ENCODE measurements at places on chromosomes 12 and 14.
A peak's percentile ranks its signal among the peaks of the same experiment; 100 is the strongest.

DNA sequence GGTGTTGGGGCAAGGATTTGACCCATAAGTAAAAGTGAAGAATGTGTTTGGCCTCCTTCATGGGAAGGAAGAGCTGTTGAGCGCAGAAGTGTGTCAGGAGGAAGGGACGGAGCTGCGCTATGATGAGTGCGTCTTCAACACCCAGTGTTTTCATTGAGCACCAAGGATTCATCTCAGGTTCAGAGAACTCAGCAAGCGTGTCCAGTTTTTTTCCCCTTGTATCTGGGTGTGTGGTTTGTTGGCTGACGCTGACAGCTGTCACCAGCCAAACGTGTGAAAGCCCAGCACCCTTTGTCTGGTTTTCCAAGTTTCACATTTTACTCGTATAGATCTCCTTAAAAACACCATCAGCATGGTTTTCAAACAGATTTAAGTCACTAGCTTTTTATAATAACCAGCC is 12.3 kb downstream of the EP400 start:
- DNase-seq, result no peak

DNA sequence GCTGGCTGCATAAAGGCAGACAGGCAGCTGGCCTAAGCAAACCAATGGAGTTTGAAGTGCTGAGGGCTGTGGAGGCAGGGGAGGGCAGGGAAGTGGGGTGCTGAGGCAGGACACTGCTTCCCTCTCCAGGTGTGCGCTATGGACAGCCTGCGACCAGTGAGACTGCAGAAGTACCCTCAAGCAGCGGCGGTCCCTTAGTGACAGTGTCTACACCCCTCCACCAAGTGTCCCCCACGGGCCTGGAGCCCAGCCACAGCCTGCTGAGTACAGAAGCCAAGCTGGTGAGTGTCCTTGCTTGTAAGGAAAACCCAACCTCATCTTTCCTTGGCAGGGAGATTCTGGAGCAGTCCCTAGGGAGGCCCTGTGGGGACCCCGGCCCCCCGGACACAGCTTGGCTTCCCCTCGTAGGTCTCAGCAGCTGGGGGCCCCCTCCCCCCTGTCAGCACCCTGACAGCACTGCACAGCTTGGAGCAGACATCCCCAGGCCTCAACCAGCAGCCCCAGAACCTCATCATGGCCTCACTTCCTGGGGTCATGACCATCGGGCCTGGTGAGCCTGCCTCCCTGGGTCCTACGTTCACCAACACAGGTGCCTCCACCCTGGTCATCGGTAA is 17.9 kb downstream of the HNF1A start:
- no peak for DNase-seq

DNA sequence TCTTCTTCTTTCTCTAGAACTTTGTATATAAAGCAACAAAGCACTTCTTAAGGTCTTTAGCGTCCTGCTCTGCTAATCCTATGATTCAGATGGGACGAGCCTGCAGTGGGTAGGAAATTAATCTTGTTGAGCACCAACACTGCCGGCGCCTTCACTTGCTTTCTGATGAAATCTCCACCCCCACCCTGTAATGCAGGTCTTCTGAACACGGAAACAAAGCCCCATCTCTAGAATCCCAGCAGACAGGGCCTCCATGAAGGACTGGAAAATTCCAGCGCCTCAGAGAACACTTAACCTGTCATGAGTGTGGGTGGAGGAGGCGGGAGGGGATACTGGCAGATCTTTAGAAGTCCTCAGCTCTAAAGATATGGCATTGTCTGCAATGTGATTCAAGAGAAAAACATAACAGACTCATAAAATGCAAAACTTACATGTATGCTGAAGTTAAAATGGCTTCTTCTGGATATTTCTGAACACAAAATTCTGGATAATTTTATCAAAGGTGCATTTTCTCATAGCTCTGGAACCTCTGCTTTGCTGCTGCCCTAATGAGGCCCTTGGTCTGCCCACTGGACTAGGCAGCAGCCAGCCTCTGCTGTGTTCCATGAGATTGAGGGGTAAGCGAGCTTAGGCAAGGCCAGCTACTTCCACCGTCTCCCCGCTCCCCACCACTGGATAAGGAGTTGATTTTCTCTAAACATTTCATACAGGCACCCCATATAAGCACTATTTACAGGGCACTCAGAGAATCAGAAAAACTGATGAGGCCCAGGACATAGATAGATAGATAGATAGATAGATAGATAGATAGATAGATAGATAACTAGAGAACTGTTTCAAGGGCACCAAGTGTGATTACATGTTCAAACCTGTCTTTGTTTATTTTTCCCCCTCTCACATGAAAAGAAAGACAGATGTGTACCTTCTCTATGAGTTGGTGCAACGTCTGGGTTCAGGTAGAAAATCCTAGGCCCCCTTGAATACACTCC is 43.1 kb downstream of the ZFP36L1 start:
- no peak for DNase-seq

DNA sequence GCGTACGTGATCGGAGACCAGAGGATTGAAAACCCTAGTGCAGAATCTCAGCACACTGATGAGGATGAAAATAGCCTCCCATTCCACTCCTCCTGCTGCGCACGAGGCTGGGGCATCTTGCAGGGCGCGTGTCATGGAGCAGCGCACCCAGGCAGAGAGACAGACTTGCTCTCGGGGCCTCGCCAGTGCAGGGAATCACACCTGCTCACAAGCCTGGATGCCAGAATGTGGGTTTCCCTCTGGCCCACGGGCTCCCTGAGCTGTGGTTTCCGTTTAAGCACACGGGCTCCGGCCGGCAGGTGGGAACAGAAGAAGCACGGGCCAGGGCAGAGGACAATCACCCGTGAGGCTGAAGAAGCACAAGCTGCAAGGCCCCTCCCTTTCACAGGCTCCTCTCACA is 2.0 kb downstream of the FGF6 start:
- no peak for DNase-seq

- DNase-seq, result no peak
Observed at GRCh38 chr12:4114986-4115385, 158.6 kb upstream of the CCND2 start.

DNA sequence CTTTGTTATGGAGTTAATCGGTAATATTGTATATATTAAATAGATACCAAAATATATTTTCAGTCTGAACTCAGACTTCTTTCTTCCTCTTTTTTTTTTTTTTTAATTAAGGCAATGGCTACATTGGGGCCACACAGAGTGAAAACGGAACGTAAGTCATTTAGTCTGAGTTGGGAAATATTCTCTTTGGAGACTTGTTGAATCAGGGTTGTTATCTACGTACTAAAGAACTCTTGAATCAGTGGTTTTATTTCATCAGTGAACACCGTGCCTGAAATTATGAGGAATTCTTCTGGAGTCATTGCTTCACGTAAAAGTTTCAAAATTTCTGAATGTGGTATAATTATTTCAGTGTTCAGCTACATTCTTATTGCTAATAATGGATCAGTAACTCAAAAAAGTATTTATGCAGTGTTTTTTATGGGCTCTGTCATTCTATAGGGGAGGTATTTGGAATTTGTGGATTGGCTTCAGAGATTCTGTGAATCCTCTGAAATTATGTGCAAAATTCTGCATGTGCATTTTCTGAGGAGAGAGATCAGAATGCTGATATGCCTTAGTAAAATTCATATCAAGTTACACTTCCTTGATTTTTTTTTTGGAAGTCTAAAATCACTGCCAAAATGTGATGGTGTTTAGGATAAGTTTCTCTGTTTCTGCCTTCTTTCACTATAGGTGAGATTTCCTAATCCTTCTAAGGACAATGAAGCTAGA is 39.6 kb downstream of the BRMS1L start:
- DNase-seq, result no peak

- DNase-seq, result no peak
Observed at GRCh38 chr12:104680491-104680890, 223.7 kb downstream of the CHST11 start.

DNA sequence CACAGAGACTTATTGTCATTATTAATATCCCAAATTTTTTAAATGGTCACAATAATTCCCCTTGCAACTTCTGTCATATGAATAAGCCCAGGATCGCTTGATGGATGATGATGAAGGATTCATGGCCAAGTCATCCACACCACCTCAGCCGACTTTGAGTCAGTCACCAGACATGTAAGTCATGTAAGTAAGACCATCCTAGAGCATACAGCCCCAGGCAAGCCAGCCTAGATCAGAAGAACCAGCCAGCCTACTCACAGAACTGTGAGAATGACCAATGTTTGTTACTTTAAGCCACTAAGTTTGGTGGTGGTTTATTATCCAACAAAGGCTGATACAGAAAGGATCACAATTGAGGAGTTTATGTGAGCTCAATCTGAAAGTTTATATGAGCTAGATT is 341.8 kb downstream of the NRXN3 start:
- no peak for DNase-seq

DNA sequence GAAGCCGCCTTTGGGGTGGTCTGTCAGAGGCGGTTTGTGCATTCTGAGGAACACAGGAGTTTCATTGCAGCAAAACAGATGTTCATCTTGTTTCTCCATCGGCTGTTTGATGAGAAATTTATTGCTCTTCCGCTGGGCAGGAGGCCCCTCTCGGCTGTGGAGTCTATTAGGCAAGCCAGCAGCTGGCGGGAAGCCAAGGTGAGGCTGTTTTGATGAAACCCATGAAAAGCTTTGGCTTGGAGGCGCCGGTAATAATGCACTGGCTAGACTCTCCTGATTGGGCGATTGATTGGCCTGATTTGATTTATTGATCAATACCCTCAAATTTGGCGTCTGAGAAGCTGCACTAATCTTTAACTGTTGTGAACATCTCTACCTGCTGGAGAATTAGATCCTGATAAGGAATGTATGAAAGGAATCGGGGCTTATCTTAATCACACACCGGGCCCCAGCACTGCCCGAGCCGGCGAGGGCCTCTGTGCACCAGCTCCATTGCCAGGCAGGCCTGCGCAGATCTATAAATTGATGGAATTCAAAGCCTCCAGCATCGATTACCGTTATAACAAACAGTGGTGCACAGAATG is 187.7 kb downstream of the PHETA1 start:
- no peak for DNase-seq

GRCh38 chr14:22415605-22415959 is 173.4 kb downstream of the DAD1 start:
- no peak for DNase-seq

GRCh38 chr12:45670346-45671065 is 59.0 kb upstream of the ARID2 start:
- no peak for DNase-seq

GRCh38 chr12:56517854-56518253 is 3.8 kb upstream of the RBMS2 start:
- DNase-seq, result no peak

DNA sequence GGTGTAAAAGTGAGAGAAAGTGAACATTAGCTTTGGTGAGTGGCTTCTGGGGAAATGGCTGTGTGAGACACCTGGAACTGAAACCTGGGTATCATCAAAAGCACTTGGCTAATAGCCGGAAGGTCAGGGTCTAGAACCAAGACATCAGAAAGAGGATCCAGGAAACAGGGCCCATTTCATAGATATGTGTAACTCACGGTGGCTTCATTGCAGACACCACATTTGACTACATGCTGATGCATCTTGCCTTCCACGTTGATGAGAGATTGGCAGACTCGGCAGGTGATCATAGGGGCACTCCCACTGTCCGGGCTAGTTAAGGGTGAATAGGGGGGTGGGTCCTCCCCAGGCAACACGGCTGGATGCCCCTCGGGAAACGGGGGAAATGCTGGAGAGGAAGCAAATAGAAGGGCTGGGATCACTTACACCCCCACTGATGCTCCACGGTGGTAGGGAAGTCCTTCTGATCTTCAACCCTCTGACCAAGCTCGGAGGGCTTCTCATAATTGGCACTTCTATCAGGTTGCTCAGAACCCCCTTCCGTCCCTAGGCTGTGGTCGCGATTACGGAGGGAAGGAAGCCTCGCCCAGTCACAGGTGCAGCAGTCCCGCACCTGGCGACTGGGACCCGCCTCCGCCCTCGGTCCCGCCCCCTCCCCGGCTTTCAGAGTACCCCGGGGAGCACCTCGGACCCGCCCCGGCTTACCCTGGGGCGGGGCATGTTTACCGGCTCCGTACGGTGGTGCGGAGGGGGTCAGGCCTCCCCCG is 593 bp downstream of the PIP4P1 start:
- DNase-seq, result no peak

- DNase-seq, result no peak
Observed at GRCh38 chr14:36845356-36846012, 183.8 kb downstream of the PAX9 start.

DNA sequence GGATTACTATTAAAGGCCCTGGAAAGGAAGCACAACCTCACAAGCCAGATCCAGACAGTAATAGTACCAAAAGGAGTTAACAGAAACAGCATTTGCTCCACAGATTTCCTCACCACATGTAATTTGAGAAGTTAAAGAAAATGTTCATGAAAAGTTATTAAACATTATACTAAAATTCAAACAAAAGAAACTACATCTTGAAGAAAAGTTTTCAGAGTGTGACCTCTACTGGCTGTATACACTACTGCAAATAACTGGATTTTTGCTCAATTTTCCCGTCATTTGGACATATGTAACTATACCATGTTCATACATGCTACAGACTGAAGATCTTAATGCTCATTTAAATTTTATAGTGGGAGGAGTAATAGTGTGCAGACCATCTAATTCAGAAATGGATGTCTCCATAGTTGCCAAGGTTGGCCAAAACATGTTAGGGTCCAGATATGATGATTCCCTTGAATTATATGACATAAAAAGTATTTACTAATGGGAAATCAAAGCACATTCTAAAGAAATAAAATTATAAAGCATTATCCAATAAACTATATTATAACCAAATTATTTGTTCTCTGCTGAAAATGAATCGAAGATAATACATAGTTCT is 5.6 kb downstream of the KRR1 start:
- DNase-seq, result no peak

DNA sequence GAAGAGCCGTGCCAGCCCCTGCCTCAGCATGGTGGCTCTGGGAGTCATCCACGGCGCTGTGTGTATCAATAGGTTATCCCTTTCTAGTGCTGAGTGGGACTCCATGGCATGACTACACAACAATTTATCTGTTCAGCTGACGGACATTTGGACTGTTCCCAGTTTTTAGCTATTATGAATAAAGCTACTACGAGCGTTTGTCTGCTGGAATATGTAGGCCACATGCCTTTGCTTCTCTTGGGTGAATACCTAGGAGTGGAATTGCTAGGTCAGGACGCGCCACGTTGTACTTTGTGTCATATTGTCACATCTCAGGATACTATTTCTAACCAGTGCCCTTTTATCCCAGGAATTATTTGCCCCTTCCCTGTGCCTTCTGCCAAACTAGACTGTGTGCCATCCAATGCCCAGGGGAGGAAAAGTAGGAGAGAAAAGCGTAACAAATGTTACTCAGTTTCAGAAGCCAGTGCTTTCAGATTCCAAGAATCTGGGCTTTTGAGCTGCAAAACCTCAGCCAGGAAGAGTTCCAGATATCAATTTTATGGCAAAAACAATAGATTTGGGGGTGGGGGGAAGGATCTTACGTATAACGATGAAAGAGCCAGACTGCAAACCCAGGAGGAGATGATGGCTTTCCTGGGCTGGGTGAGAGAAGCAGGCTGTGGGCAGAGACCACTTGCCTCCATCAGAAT is 62.5 kb upstream of the NCOR2 start:
- DNase-seq, result peak; percentile 37

- DNase-seq, result no peak
Observed at GRCh38 chr12:93968536-93969285, 179.7 kb upstream of the PLXNC1 start.

GRCh38 chr12:100901266-100901665 is 106.7 kb downstream of the ANO4 start:
- no peak for DNase-seq

Measured in astrocyte of the cerebellum (primary cell).